ENCODE measurements at places on chromosomes 2 and 18.

GRCh38 chr2:196286821-196287220 lies 115.4 kb upstream of the STK17B start:
- DNase-seq = no peak

- no peak for DNase-seq
Observed at GRCh38 chr2:1022178-1022577, 71.5 kb downstream of the SNTG2 start.

DNA sequence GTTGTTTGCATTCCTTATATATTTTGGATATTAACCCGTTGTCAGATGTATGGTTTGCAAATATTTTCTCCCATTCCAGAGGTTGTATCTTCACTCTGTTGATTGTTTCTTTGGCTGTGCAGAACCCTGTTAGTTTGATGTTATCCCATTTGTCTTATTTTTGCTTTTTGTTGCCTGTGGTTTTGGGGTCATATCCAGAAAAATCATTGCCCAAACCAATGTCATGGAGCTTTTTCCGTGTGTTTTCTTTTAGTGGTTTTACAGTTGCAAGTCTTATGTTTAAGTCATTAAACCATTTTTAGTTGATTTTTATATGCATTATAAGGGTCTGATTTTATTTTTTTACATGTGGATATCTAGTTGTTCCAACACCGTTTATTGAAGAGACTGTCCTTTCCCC lies 35.8 kb downstream of the PPIG start:
- DNase-seq = no peak

GRCh38 chr18:59752666-59753065 lies 55.4 kb upstream of the CCBE1 start:
- no peak for DNase-seq

DNA sequence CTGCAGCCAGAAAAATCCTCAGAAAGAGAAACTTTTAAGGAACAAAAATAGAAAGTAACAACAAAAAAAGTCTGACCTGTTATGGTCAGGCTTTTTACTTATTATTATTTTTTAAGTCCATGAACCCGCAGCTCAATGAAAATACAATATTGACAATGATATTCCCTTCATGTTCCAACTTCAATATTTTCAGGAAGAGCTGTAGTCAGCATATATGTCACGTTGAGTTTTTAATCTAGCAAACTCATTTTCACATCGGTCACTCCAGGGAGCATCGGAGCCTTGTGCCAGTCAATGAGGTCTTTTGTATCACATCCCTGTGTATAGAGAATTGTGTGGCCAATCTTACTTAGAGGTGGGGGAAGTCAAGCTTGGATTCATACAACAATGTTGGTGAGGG lies 568.4 kb upstream of the GCFC2 start:
- no peak for DNase-seq

- no peak for DNase-seq
Observed at GRCh38 chr2:236193026-236193425, 24.8 kb upstream of the GBX2 start.
